IPS-NIHi11 (cell line): ENCODE measurements at places on chromosomes 12 and 14.

DNA sequence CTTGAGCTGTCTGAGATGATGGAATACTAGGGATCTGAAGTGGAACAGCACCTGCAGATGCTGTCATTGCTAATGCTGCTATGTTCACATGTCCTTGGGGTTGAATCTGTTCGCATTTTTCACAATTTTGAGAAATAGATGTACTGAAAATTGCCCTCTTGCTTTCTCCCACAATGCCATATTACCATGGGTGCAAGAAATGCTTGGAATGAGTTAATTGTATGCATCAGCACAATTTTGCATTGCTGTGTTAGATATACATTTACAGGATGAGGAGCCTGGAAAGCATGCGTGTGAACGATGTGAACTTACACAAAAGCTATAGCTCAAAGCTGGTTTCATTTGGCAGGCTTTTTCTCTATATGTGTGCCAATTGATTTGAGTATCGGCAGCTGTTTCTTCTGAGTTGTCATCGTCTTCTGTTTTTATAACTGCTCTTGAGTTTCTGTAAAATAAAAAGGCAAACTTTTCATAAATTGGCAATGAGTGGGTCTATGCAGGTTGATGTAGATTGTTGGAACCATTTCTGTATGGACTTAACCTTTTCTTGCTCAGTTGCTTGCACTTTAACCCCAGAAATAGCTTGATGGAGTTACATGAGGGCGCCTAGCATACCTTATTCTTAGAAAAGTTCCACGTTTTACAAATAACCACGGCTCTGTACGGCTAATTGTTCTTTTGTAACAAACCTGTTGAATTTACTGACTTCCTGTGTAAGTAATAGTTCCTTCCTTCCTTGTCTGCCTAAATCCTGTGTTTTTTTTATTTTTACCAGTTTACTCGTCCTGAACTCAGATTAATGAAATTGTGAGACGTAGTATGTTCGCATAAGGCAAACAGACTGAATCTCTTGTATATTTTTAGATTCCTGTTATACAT is 105.9 kb downstream of the FGD4 start:
- DNase-seq, result no peak

DNA sequence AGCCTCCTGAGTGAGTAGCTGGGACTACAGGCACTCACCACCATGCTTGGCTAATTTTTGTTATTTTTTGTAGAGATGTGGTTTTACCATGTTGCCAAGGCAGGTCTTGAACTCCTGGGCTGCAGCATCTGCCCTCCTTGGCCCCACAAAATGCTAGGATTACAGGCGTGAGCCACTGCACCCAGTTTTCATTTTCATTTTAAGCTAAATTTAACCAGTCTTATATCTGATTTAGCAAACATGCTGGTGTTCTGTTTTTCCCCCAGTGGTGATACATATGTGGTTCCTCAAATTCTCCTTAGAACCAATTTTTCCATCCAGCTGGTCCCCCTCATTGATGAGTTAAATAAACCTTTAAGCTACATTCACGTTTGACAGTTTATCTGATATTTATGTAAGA is 43.8 kb upstream of the BICD1 start:
- no peak for DNase-seq

GRCh38 chr14:22180045-22180444 is 409.0 kb downstream of the DAD1 start:
- DNase-seq, result peak; percentile 11

GRCh38 chr14:101087614-101088394 is 184.3 kb upstream of the RTL1 start:
- peak; percentile 17 for DNase-seq

- no peak for DNase-seq
Observed at GRCh38 chr14:87430214-87430613, 562.8 kb downstream of the GALC start.

GRCh38 chr14:98498019-98498885 is 773.7 kb downstream of the BCL11B start:
- no peak for DNase-seq

GRCh38 chr12:85920324-85920947 is 46.3 kb downstream of the NTS start:
- DNase-seq, result peak; percentile 23

DNA sequence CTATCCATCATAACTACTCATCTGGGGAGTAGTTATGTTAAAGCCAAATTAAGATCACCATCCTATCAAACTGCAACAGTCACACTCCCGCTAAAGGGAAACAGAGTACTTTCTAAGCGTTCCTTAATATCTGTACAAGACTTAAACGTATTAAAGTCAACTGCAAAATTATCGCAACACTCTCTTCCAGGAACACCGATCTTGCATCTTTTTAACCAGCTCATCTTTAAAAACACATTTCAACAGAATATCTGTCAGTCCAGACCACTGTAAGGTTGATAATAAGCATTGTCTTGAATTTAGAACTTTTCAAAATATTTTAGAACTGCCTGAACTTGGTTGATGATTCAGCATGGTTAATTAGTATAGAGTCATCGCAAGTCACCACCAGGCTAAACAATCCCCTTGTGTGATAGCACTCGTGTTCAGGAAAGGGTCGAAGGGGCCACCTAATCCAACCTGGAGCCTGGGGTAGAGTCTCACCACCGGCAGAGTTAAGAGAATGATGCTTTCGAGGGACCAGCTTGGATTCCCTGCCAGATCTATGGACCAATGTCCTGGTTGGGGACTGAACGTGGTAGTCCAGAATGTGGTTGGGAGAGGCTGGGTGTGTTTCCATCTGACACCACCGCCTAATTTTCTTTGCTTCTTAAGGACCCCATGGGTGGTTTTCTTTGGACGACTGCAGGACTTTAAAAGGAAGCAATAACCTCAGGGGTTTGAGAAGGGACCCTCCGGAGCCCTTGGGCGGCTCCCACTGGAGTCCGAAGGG is 890 bp downstream of the SPTLC2 start:
- no peak for DNase-seq

DNA sequence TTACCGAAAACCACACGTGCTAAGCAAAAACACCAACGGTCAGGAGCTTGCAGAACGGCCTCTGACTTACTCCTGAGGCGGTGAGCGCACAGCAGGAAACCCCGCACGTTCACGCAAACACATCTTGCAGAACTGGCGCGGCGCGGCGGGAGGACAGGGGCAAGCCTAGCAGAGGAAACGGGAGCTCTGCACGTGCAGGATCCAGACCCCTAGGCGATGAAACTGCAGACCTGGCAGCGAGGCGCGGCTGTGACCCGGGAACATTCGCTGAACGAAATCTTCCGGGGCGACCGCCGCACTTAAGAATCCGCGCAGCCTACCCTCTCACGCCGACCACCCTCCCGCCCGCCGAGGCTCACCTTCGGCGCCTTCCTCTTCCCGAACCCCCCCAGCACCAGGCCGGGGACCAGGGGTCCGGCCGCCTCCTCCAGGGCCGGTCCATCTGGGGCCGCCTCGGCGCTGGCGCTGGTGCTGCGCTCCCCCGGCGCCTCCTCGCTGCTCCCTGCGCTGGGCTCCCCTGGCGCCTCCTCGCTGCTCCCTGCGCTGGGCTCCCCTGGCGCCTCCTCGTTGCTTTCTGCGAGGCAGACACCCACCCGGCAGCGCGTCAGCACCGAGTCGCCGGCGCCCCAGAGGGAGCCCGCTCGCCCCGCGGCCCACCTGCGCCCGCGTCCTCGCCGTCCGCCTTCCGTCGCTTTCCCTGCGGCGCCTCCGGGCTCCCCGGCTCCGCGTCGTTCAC is 615 bp downstream of the DDX51 start:
- DNase-seq, result peak; percentile 49

GRCh38 chr12:125453751-125454150 is 388.5 kb downstream of the AACS start:
- DNase-seq, result no peak

- peak; percentile 52 for DNase-seq
Observed at GRCh38 chr14:93231129-93231979, 24.3 kb downstream of the UBR7 start.

GRCh38 chr14:56694609-56695008 is 115.0 kb downstream of the TMEM260 start:
- DNase-seq, result no peak

DNA sequence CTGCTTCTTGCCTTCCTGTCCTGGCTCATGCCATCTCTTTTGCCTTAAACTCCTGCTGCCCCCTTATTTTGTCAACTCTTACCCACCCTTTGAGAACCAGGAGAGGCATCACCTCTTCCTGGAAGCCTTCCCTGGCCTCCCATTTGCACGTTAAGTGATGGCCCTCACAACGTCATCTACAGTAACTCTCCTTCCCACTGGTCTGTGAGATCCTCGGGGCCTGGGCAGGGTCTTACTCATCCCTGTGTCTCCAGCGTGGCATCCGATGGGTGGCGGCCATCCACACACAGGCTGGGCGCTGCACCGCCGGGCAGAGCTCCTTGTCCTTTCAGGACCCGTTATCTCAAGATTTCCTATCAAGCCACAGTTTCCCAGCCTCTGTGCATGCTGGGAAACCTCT is 16.8 kb upstream of the CACNA2D4 start:
- DNase-seq, result no peak

DNA sequence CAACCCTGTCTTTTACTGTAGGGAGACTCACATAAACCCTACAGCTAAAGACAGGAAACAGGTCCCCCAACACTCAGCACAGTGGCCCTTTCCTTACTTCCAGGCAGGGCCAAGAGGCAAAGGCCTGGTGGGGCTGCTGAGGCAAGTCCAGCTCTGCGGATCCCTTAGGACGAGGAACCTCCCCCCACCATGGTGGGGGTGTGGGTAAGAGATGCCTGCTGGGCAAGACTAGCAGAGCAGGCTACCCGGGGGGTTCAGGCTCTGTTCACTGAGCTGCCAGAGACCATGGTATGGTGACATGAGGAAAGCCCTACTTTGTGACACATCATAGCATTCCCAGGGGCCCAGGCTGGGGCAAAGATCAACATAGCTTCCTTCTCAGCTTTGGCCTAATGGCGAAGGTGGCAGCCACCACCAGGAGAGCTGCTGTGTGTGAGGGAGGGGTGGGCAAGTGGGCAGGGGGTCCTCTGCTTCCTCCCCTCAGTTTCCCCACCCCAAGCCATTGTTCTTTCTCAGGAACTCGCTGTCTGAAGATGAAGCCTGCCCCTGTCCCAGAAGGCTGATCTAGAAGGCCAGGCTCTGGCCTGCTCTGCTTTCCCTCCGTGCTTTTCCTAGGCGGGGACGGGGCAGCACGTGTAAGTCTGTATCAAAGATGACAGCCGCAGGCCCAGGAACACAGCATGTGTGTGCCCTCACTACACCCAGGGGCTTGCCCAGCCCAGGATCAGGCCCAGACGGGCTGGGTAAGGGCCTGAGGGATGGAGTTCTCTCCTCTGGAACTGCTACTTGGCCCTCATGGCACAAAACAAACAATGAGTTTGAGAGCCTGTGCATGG is 10.1 kb upstream of the TINF2 start:
- DNase-seq, result no peak

DNA sequence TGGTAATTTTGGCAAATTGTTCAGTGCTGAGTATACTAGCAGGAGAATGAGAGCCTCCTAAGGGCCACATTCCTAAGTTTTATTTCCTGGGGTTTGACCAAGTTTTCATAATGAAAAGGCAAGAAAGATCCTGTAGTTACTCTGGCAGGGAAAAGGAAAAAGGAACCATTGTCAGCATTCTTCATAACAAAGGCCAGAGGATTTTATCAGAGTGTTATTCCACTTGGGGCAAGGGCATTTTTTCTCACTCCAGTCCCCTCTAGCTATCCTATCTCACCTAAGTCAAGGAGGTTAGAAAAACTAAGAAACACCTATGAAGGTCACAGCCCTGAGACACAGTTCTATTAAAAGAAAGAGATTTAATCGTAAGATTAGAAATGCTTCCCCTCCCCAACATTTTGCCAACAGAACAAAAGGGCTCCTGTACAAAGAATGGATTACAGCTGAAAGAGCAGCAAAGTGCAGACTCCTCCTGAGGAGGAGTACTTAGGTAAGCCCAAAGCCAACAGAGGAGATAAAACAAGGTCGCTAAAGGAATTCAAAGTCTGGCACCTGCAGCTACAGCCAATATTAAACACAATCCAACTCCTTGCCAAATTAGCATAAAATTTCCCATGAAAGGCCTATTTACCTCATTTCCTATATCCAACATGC is 162.4 kb downstream of the GALC start:
- DNase-seq, result peak; percentile 26

DNA sequence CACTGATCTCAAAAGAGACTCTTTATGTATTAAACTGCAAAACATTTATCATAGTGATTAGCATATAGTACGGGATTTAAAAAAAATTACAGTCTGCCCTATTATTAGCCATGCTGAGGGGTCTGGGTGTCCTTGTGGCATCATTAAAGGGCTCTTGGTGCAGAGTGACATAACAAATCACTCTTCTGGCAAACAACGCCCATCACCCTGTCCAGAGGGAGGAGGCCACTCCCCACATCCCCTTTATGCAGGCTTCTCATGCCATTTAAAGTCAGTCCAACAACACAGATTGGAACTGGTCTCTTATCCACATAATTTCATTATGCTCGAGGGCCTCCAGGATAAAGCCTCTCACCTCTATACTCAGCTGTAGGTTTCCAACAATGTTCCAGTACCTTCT is 51.1 kb downstream of the TMTC1 start:
- no peak for DNase-seq

- DNase-seq, result no peak
Observed at GRCh38 chr14:22555384-22556011, 33.5 kb downstream of the DAD1 start.

DNA sequence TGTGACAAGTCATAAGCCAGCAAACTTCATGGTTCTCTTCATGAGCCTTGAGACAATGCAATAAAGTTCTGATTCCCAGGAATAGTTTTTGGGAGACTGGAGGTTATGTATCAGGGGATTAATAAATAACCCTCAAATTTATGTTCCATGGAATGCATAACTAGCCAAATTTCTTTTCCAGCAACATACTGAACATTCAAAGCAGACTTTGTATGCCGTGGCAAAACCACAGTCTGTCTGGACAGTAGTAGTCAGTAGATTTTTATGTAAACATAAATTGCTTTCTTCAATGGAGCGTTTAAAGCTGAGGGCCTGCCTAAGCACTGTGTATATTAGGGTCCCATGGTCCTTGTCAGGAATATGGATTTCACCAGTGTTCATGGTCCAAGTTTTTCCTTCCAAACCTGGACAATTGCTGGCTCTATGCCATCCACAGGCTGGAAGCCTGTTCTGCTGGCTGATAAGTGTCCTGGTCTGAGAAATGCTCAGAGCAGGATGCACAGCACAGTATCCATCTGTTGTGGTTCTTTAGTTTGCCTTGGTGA is 144.9 kb downstream of the SRGAP1 start:
- DNase-seq, result no peak

DNA sequence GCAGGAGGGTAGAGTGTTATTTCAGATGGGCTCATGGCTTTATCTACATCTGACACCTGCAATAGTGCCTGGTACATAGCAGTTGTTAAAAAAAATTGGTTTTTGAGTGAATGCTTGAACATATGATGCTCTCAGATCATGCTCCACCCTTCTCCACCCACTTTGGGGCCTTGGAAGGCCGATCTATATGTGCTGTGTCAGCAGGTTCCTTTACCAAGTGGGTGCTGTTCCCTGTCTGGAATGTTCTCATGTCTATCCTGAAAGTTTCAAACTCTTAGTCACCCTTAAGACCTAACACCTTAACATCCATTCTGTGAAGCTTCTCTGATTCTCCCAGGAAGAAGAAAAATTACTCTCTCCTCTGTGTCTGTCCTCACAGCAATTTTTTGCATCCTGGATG is 556.3 kb upstream of the TBX3 start:
- no peak for DNase-seq

GRCh38 chr12:52427083-52427482 is 7.1 kb downstream of the KRT75 start:
- no peak for DNase-seq

- DNase-seq, result no peak
Observed at GRCh38 chr12:108560321-108560721, 652 bp downstream of the SART3 start.

GRCh38 chr12:51678086-51678724 is 87.2 kb downstream of the SCN8A start:
- DNase-seq, result peak; percentile 76
